Stimulated activated CD4-positive, alpha-beta T cell treated with anti-CD3 and anti-CD28 coated beads, TNF-alpha, amount 100 ng/mL, for 1 hour (primary cell): ENCODE measurements at places on chromosomes 1 and 21.

DNA sequence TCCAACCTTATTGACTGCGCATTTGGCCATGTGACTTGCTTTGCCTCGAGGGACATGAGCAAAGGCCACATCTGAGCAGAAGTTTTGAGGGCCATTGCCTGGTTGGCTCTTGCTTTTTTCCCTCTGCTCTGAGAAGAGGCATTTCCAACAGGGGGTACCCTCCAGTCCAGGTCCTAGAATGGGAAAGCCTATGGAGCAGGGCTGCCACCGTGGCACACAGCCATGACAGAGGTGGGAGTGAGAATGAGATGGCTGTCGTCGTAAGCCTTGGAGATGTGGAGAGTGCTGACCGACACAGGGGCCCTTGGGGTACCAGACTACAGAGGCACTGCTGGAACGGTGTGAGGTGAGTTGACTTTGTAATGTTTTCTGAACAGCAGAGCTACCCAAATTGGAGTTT is 103.0 kb downstream of the KCNJ15 start:
- no peak for DNase-seq

- no peak for DNase-seq
These were observed 113.1 kb upstream of the GUCA2B start for GRCh38 chr1:42040159-42040558.

DNA sequence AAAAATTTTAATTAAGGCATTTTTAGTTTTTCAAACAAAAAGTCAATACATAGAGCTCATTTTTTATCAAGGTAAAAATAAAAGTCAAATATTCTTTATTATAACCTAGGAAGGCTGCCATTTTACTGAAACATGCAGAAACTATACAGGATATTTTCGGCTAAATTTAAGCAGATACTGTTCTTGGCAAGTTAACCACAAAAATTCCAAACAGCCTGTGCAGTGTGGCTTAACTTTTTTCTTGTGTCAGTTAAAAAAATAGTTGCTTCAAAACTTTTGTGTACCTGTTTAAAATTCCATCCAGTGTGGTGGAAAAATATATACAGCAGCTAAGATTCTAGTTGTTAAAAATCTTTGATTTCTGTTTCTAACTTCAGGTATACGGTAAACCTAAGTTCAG is 135.0 kb downstream of the ATP5PO start:
- no peak for DNase-seq

GRCh38 chr1:116912846-116913245 is 3.1 kb downstream of the PTGFRN start:
- no peak for DNase-seq

- no peak for DNase-seq
These were observed 22.9 kb upstream of the ARHGEF10L start for GRCh38 chr1:17516303-17517214.

- no peak for DNase-seq
These were observed 27.8 kb upstream of the MPC2 start for GRCh38 chr1:167964646-167965045.

DNA sequence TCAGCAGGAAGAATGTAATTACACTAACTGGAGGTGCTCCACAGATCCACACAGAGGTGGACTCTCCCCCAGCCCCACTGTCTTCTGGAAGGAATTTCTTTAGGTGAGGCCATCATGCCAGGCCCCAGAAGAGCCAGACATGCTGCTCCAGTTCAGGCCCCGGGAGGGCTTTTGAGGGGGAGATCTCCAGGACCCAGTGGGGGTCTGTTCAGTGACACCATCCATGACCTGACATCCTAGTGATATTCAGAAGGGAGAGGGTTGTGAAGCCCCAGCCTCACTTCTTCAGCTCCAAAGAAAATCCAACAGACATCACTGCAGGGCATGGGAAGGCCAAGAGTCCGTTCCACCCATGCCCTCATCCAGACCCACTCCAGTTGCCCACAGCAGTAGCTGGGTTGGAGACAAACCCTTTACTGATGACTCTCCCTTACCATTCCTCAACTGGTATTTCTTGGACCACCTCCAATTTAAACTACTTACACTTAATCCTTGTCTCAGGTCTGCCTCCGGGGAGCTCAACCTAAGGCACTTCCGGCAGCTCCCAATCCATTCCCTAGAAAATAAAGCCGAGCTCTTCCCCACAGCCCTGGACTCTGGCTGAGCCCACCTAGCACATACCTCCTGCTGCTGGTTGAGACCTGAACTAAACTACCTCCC is 39.2 kb downstream of the CSMD2 start:
- DNase-seq = no peak

DNA sequence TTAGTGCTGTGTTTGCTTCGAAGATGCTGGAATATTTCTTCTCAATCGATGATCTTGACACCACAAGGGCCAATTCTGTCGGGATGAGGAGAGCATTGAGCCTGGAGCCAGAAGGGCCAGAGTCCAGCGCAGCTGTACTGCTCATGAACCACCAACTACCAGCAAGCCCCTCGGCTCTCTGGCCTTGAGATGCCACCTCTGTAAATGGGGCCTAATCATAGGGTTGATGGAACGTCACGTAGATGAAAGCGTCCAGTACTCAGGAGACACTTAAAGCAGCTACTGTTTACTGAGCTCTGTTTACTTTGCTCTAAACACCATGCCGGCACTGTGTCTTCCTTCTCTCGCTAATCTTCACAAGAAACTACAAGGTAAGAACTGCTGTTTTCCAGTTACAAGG is 26.3 kb downstream of the CCDC185 start:
- DNase-seq = no peak

DNA sequence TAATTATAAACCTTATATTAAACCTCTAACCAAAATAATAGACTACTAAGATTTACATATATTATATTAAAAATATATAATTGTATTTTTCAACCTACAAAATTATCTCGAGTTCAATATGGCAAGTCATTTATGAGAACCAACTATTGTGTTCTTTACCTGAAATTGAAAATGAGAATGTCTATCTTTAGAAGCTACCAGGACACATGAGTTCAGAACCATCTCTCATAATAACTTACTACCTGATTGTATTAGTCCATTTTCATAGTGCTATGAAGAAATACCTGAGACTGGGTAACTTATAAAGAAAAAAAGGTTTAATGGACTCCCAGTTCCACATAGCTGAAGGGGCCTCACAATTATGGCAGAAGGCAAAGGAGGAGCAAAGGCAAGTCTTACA is 6.8 kb downstream of the HAO2 start:
- DNase-seq = no peak

GRCh38 chr1:41440321-41441085 is 44.0 kb downstream of the EDN2 start:
- no peak for DNase-seq

DNA sequence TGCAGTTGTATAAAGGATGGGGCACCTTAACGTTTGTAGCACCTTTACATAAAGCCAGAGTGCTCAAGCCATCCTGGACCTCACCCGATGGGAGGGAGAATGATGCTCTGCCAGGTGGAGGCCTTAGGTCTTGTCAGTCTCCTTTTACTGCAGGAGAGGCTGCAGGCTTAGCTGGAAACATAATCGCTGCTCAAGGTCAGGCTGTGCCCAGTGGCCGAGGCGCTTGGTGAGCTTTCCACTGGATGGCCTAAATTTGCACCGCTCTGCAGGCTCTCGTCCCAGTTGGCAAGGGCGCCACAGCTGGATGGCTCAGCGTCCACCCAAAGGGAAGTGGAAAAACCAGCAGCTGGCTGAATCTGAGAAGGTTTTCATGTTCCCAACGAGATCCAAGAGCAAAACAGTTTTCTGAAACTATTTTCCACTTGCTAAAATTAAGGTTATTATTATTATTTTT is 438.9 kb downstream of the CAMTA1 start:
- DNase-seq = no peak

GRCh38 chr1:66343569-66344325 is 190.2 kb upstream of the SGIP1 start:
- DNase-seq = no peak

DNA sequence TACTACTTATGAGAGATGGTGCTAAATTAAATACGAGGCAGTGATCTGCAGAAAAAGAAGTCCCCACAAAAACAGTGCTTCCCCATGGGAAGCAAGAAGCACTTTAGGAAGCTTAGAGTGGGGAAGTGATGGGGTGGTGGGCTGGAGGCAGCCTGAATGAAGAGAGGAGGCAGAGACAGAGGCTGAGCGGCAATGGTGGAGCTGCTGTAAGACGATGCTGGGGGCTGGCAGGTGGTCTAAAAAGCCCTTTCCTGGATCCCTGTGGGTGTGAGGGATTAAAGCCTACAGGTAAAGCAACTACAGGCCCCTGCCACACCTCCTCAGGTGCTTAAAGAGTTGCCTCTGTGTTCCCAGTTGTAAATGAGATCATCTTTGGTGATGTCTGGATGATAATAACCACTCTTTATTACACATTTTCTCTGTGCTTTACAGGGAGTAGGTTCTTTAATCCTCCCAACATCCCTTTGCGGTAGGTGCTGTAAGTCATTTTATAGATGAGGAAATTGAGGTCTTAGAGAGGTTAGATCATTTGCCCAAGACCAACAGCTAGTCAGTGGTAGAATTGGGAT is 39.2 kb downstream of the CNN3 start:
- no peak for DNase-seq

DNA sequence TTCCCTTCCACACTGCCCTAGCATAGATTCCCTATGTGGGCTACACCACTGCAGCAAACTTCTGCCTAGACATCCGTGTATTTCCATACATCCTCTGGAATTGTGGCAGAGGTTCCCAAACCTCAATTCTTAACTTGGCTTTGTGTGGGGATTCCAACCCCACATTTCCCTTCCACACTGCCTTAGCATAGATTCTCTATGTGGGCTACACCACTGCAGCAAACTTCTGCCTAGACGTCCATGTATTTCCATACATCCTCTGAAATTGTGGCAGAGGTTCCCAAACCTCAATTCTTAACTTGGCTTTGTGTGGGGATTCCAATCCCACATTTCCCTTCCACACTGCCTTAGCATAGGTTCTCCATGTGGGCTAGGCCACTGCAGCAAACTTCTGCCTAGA is 31.4 kb downstream of the ZNF670 start:
- DNase-seq = no peak

- no peak for DNase-seq
These were observed 70.1 kb upstream of the PTGFR start for GRCh38 chr1:78420688-78421087.

DNA sequence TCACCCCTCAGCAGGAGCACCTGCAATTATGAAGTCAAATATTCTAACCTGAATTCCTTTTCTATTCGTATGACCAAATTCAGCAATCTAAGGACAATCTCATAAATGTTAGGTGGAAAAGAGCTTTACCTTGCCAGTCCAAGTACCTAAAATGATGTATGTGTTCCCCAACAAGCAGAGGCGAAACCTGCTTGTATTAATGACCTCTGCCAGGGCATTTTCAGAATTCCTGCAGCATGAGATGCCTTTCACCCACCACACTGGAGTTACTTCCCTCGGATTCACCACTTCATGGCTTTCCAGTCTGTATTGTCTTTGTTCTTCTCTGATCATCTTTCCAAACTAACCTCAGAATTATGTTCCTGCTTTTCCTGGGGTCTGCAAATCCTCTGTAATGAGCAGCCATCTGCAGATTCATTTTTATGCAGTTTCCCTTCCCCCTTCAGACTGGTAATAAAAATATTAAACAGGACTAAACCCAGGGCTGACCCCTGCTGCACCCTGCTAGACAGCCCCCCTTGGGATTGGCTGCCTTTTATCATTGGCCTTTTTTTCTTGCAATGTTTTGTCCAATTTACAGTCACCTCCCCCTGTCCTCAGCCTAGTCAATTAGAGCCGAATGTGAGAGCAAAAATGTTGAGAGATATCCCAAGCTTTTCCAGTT is 26.6 kb upstream of the CASQ2 start:
- no peak for DNase-seq

DNA sequence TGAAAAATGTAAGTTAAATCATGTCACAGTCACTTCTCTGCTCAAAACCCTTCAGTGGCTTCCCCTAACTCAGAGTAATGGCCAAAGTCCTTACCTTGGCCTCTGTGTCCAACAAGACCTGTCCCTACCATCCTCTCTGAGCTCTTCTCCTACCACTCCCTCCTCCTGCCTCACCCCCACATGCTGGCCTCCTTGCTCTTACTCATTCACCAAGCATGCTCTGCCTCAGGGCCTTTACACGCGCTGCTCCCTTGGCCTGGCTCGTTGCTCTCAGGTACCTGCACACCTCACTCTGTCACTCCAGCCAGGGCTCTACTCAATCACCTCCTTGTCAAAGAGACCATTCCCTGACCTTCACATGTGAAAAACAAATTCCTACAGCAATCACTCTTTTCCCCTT is 54.2 kb downstream of the SEC16B start:
- DNase-seq = no peak

DNA sequence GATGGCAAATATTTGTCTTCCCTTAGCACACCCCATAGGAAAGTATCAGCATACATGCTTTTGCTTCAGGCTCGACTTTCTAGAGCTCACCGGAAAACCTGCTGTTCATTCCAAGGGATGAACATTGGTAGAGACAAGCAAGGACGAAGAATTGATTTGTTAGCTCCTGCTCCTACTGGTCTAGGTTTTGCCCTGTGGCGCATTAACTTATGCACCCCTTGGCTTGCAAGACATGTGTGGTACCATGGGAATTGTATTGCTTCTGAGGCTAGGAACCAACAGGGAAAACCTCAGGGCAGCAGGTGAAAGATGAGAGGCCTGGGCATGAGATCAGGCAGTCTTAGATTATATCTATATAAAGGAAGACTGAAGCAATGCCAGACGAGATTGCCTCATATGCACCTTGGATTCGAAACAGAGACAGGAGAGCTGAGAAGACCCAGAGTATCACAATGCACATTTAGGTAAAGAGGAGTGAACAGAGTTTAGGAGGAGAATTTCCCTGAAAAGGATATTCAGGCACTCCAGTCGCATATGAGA is 771.2 kb upstream of the B3GALT2 start:
- no peak for DNase-seq

- no peak for DNase-seq
These were observed 2.1 kb upstream of the CD58 start for GRCh38 chr1:116572771-116573430.

DNA sequence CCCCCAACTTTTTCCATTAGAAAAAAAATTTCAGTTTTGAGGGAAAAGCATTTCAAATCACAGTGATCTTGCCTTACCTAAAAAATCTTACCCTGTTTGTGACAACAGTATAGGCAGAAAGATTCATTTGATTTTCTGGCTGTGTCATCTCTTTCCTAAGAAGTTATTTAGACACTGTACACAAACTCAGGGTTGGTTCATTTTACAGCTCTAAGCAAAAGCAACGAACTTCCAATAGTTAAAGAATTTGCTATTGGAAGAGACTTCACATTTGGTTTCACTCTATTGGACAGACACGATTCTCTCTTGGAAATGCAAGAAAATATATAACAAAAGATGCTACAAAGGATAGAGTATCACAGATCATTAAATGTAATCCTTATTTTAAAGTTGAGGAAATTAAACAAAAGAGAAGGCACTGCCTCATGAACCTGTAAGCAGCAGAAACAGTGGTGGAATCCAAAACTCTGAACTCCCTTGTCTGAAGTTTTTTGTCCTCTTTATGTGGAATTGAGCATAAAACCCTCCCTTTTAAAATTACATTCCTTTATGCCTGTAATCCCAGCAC is 20.8 kb downstream of the EYA3 start:
- DNase-seq = no peak

- no peak for DNase-seq
These were observed 102.2 kb upstream of the HAO2 start for GRCh38 chr1:119266386-119266785.
